ENCODE measurements at places on chromosomes 4 and X. TPM values are rescaled to one million over a fixed set of nuclear protein-coding genes. Genes with fewer than 3 reads are reported as not detected.

Gene AFM
- not detected for total RNA-seq

- no peaks in the 10 kb centered on the region for H3K27me3 ChIP-seq
- H3K4me3 ChIP-seq: no peak overlapping the region
- H3K27ac ChIP-seq: no peak overlapping the region
- no peaks in the 10 kb centered on the region for H3K4me1 ChIP-seq
Observed at GRCh38 chr4:74258963-74259362, 49.3 kb upstream of the EPGN start.

DNA sequence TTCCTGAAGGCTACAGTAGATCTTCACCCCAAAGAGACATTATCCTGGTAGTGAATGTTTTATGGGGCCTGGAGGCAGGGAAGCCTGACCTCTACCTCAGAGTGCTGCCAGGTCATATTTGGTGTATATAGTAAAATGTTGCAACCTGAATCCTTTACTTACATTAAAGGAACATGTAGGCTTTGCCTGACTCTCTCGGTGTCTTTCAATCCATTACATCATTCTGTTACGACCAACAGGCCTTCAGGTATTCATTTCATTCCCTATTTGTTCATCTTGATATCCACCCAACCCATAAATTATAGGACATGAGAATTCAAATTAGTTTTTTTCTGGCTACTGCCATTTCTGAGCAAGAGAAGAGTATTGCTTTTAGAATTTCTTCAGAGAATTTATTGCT, 116.5 kb downstream of the CFAP299 start:
- DNase-seq: no peak
- H3K4me1 ChIP-seq: peaks cover 3% of the 10 kb centered on the region
- H3K36me3 ChIP-seq: no peaks in the 10 kb centered on the region
- no peak overlapping the region for H3K27ac ChIP-seq
- H3K27me3 ChIP-seq: no peaks in the 10 kb centered on the region

DNA sequence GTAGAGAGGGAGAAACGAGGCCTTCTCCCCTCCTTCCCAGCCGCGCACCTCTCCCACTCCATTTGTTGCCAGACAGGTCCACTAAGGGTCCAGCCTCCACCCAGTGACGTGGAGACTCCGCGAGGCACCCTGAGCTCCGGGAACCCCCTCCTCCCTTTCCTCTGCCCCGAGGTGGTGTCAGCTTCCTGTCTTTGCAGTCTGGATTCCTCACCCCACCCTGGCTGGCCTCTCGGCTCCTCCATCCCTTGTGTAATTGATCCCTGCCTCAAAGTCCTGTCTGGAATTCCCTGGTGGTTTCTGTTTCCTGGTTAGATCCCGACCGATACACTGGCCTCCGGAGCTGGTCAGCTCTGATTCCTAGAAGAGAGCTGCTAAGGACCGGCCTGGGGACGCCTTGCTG, 105.9 kb upstream of the SCOC start:
- no peaks in the 10 kb centered on the region for H3K36me3 ChIP-seq
- peak; percentile 52 for DNase-seq
- no peaks in the 10 kb centered on the region for H3K4me1 ChIP-seq
- no peak overlapping the region for H3K4me3 ChIP-seq

DNA sequence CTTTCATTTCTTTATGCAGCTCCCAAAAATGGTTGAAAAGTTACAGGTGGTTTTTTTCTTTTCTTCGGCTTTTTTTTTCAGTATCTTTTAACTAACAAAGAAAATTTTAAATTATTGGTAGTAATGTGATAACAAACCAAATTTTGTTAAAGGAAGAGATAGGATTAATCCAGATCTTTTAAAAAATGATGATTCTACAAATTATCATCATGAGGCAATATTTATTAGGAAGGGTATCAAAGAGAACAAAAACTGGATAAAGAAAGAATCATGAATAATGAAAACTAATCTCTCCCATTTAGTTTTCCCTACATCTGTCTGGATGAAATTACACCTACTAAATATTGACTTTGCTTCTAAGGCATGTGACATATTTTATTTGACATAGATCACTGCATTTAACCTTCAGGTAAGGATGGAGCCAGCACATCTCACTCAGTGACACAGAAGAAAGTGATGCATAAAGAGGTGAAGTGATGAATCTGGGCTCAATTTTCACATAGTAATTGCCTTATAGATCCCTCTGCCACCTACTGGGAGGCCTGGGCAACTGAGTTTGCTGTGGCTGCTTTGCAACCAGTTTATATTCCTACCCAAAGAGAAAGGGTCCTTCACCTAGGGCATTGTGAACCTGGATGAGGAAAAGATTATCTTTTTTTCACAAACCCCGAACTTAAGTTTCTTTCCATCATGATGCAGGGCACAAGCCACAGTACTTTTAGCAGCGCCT, 155.6 kb downstream of the HNRNPD start:
- peaks cover 2% of the 10 kb centered on the region for H3K27me3 ChIP-seq
- no peaks in the 10 kb centered on the region for H3K4me1 ChIP-seq
- H3K4me3 ChIP-seq: no peak overlapping the region
- H3K36me3 ChIP-seq: no peaks in the 10 kb centered on the region

Gene PDE5A
- 15.7 TPM for total RNA-seq
